ENCODE measurements at places on chromosomes 1 and 21.

DNA sequence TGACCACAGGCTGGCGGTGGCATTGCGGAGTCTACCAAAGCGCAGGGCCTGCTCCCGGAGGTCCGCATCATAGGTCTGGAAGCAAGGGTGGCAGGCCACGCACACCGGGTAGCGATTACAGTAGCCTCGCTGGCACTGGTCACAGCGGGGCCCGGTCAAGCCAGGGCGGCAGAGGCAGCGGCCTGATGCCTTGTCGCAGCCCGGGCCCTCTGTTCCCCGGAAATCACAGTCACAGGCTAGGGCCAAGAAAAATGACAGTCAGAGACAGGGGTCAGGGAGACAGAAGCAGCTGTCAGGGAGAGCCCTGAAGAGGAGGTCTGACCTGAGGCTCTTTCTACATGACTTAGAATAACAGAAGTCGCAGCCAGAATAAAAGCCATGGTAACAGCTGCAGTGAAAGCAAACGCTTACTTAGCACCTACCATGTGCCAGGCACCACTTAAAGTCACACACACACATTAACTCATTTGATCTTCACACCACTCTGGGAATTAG lies 26.4 kb downstream of the LAMB3 start:
- no peak for DNase-seq

GRCh38 chr1:12600880-12601633 lies 17.0 kb downstream of the DHRS3 start:
- peak; percentile 27 for DNase-seq

DNA sequence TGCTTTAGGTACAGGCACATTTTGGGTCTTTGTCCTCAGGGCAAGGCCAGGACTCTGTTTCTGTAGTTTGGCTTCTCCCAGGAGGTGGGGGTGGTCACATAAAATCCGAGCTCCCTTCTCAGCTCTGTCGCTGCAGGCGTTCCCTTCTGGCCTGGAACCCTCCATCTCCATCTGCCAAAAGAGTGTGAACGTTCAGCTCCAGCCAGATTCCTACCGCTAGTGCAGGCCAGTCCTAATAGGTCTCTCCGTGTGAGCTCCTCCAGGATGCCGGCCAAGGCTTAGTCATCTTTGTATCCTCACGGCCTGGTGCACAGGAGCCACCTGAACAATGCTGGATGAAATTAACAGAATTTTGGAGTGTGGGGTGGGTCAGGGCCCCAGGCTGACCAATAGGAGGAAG lies 19.9 kb upstream of the KCNA10 start:
- DNase-seq = no peak

- DNase-seq = no peak
Measured at GRCh38 chr1:27713139-27713725, 12.5 kb upstream of the FAM76A start.

DNA sequence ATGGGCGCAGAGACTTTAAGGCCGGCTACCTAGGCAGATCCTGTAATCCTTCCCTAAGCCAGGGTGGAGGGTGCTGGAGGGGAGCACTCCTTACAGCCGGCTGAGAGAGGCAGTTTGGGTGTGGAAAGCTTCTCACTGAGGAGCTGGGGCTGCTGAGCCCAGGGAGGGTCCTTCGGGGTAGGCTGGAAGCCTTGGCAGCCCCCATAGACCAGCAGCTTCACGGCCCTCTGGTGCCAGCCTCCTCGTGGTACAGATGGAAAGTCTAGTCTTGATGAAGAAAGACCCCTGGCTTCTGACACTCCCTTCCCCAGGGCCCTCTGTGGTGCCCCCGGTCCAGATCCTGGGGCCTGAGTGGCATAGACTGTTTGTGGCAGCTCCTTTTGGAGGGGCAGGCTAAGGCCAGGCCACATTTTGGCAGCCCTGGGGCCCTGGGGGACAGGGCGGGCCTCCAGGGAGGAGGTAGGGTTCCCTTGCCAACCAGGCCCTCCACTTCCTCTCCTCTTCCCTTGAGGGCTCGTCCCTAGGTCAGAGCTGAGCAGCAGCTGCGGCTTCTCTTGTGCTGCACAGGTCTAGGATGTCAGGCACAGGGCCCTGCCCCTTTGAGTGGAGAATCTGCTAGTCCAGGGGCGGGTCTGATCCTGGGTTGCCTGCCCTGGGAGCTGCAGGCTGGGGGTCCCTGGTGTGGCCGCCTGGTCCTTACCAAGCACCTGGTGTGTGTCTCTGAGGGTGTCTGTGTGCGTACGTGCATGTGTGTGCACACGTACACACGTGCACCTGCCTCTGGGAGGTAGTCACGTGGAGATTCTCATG lies 4.8 kb downstream of the AMPD2 start:
- no peak for DNase-seq

DNA sequence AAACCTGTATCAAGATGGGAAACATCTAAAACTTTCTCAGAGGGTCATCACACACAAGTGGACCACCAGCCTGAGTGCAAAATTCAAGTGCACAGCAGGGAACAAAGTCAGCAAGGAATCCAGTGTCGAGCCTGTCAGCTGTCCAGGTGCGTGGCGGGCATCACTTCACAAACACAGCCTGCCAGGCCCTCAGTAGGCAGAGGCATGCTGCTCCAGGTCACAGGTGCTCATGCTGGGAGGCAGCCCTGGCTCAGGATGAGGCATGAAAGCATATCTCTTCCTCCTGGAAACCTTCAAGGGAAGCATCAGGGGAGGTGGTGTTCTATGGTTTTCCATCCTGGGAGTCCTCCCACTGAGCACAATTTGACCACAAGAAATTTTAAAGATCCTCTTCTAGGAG lies 6.3 kb downstream of the CD2 start:
- DNase-seq = no peak

DNA sequence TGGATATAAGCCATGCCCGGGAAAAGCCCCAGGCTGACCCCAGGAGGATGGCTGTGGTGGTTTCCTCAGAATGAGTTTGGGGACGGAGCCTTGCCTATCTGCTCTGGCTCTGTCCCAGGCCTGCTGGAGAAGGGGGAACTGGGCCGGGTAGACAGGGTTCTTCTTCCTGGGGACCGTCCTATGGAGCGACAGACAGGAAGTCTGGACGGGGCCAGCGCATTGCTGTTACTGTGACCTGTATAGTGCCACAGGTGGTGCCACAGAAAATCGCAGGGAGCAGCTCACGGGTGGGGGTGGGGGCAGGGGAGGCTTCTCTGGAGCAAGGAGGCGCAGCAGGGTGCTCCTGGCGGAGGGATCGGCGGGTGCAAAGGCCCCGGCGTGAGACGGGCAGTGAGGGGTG lies 36.4 kb downstream of the CFAP74 start:
- no peak for DNase-seq

DNA sequence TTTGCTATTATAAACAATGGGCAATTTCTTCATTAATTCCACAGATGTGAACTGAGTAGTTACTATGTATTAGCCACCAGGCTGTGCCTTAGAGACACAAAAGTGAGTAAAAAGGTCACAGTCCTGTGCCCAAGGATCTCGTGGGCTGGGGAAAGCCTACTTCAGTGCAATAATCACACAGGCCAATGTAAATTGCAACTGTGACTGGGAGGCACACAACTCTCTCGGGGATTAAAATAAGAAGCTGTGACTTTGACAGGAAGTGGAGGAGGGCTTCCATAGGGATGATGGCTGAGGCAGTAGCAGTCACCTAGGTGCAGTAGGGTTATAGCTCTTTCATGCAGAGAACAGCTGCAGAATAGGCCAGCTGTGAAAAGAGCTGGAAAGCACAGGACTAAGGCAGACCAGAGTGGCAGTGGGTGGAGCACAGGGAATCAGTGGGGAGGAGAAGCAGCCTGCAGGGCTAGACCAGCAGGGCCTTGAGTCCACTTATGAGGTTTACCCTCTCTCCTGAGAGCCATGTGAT lies 121.9 kb downstream of the MAB21L3 start:
- peak; percentile 38 for DNase-seq

DNA sequence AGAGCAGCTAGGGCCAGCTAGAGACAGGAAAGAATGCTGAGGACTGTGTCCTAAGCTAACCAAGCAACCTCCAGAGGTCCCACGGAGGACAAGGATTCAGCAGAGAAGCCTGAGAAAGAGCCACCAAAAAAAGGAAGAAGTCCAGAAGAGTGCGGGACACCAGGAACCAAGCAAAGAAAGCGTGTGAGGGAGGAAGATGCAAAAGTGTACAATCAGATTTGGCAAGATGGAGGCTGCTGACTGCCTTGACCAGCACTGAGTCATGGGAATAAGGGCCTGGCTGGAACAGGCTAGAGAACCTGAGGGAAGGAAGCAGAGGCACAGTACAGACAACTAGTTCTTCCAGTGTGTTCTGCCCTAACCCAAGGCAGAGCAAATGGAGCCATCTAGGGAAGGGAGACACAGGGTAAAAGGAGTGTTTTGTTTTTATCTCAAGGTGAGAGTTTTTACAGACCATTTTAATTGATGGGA lies 18.5 kb downstream of the TP53BP2 start:
- DNase-seq = no peak

Data from SK-MEL-5 (cell line).